ENCODE measurements at places on chromosomes 7 and 10.

DNA sequence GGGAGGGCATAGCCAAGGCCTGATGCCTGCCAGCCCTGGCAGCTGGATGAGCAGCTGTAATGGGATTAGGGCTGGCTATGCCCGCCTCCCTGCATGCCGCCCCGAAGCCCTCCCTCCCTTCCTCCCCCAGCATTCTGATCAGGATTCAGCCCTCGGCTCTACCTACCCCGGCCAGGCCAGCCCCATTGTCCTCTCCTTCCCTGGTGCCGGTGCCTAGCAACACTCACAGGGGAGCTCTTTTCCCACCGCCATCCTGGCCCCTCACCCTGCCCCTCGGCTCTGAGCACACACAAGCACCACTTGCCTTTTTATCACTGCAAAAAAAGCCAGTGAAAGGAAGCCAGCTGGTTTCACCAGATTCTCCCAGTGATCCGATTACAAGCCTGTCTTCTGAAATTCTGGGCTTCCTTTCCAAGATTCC is 9.0 kb upstream of the ADCYAP1R1 start:
- no peaks in the 10 kb centered on the region for H3K4me1 ChIP-seq
- no peaks in the 10 kb centered on the region for H3K36me3 ChIP-seq
- DNase-seq: no peak

DNA sequence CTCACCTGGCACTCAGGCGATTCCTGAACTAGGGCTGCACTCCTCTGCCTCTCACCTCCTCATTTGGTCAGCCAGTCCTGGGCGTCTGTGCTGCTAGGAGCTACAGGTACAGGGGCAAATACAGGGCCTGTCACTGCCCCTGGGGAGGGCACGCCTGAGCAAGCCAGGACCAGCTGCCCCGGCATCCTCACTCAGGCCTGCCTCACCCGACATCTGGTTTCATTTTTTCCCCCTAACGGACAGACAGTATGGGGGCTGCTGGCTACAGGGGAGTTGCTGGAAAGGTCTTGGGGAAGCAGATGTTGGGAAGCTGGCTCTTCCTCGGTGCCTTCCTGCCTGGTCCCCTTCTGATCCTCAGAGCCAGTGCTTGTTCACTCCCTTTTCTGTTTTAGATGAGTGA is 77.3 kb upstream of the PPIF start:
- DNase-seq: no peak
- H3K4me3 ChIP-seq: peak overlapping the region; percentile 7
- H3K4me1 ChIP-seq: peaks cover 71% of the 10 kb centered on the region
- peak overlapping the region; percentile 47 for H3K27ac ChIP-seq

DNA sequence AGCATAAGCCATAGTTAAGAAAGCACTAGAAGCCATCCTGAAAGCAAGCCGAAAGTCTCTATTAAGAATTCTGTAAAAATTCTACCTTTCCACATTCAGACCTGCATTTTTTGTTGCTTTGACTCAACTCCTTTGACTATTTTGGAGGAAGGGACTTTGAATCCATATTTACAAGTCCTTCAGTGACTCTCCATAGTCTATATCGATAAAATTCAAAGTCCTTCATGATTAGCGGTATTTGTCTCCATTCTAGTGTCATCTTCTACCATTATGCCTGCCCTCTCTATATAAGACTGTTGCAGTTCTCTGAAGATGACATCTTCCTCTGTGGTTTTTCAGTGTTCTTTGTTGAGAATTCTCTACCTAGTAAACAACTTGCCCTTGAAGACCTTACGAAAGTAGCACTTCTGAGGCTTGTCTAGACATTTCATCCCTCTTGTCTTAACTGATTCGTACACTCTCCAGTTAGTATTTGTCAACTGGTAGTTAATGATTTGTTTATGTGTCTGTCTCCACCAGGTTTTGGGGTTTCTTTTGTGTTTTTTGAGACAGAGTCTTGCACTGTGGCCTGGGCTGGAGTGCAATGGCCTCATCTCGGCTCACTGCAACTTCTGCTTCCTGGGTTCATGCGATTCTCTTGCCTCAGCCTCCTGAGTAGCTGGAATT is 1.7 kb downstream of the CCSER2 start:
- peak overlapping the region; percentile 92 for H3K4me3 ChIP-seq
- DNase-seq: no peak
- H3K27me3 ChIP-seq: no peaks in the 10 kb centered on the region
- peaks cover 4% of the 10 kb centered on the region for H3K36me3 ChIP-seq
- peaks cover 44% of the 10 kb centered on the region for H3K4me1 ChIP-seq

- H3K4me1 ChIP-seq: peaks cover 46% of the 10 kb centered on the region
- no peak overlapping the region for H3K4me3 ChIP-seq
- no peak for DNase-seq
Observed at GRCh38 chr10:11446133-11446532, 165.3 kb downstream of the USP6NL start.

- no peaks in the 10 kb centered on the region for H3K36me3 ChIP-seq
- no peaks in the 10 kb centered on the region for H3K4me1 ChIP-seq
- DNase-seq: no peak
- no peaks in the 10 kb centered on the region for H3K27me3 ChIP-seq
- no peak overlapping the region for H3K27ac ChIP-seq
Observed at GRCh38 chr7:143850682-143851081, 51.3 kb downstream of the TCAF1 start.

GRCh38 chr7:74606909-74607510 is 50.5 kb upstream of the GTF2I start:
- H3K4me3 ChIP-seq: peak overlapping the region; percentile 74
- no peak overlapping the region for H3K27ac ChIP-seq
- no peak for DNase-seq

GRCh38 chr7:123876557-123877256 is 31.7 kb downstream of the HYAL4 start:
- peaks cover 4% of the 10 kb centered on the region for H3K27me3 ChIP-seq
- no peak overlapping the region for H3K27ac ChIP-seq
- H3K4me1 ChIP-seq: no peaks in the 10 kb centered on the region
- no peaks in the 10 kb centered on the region for H3K36me3 ChIP-seq
- H3K4me3 ChIP-seq: no peak overlapping the region

DNA sequence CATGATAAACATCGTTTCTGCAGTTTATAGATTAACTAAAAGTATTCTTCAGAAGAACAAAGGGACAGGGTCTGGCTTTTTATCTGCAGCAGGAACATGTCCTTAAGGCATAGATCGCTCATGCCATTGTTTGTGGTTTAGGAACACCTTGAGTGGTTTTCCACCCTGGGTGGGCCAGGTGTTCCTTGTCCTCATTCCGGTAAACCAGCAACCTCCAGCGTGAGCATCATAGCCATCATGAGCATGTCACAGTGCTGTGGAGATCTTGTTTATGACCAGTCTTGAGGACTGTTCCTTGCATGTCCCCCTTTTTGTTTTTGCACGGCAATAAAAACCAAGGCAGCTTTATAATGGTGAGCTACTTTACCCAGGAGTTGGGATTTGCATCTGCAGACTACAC is 33.9 kb downstream of the STOX1 start:
- H3K4me3 ChIP-seq: no peak overlapping the region
- no peaks in the 10 kb centered on the region for H3K27me3 ChIP-seq
- no peak for DNase-seq
- H3K4me1 ChIP-seq: no peaks in the 10 kb centered on the region
- H3K36me3 ChIP-seq: no peaks in the 10 kb centered on the region

DNA sequence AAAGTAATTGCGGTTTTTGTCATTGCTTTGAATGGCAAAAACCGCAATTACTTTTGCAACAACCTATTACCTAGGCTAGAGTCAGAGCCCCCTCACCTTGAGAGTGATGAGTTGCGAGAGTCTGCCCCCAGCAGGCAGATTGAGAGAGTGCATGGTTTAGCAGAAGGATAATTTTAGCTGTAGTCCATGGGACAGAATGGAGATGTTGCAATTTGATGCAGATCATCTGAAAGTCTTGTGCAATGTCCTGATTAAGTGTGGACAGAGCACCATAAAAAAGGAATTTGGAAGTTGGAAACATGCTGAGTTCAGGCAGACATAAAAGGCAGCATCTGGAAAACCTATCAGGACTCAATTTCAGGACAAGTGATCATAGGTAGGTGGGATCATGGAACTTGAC is 48.7 kb downstream of the GPR141 start:
- H3K36me3 ChIP-seq: no peaks in the 10 kb centered on the region
- no peak overlapping the region for H3K27ac ChIP-seq
- no peak overlapping the region for H3K4me3 ChIP-seq
- no peak for DNase-seq
- peaks cover 10% of the 10 kb centered on the region for H3K27me3 ChIP-seq
- H3K4me1 ChIP-seq: peaks cover 2% of the 10 kb centered on the region

DNA sequence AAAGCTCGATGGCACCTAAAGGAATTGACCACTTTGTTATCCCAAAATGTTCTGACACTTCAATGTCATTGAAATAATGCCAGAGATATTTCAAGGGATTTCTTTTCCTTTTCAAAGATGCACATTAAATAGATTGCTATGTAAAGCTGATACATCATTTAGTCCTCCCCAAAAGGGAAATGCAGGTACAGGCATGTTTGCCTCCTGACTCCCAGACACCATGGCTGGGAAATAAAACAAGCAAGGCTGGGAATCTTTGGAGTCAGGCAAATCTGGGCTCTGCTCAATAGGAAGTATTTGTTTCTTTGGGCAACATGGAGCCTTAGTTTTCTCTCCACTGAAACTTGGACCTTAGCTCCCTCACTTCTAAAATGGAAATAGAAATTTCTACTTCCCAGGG is 230.8 kb upstream of the LRRTM3 start:
- no peak overlapping the region for H3K4me3 ChIP-seq
- H3K27ac ChIP-seq: no peak overlapping the region
- no peaks in the 10 kb centered on the region for H3K27me3 ChIP-seq
- H3K4me1 ChIP-seq: no peaks in the 10 kb centered on the region
- no peak for DNase-seq

GRCh38 chr10:78063236-78063635 is 29.6 kb downstream of the RPS24 start:
- DNase-seq: no peak
- H3K4me3 ChIP-seq: no peak overlapping the region
- H3K27ac ChIP-seq: no peak overlapping the region

GRCh38 chr10:127245456-127245855 is 49.1 kb upstream of the INSYN2A start:
- DNase-seq: no peak
- no peak overlapping the region for H3K4me3 ChIP-seq
- H3K27ac ChIP-seq: no peak overlapping the region
- H3K36me3 ChIP-seq: no peaks in the 10 kb centered on the region
- no peaks in the 10 kb centered on the region for H3K27me3 ChIP-seq

DNA sequence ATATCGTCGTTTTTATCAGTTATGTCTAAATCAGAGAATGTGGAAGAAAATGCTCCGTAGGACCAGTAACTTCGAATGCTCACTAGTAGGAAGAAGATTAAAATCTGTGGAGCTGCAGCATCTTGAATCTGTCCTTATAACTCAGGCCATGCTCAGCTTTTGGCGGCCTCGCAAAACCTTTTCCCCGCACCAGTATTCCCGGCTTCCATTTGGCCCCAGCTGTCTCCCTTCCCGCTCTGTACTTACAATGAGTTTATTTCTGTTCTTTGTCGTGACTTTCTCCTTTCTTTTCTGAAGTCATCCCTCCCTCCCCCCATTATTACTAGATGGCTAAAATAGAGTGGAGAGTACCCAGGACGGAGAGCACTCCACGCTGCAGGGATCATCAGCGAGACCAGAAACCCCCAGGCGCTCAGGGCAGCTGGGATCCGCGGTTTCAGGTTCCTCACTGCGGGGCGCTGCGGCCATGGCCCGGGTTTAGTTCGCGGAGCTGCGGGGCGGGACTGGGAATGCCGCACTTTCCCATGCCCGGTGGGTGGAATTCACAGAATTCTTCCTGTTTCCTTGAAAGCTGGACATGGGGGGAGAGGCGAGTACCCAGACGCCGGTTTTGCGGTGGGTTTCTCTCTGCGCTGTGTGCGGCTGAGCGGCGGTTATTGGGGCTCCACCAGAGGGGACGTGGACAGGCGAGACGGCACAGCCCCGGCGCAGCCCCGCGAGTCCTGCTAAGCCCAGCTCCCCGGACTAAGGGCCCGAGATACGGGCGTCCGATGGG is 183.5 kb downstream of the POM121L12 start:
- DNase-seq: no peak
- H3K4me1 ChIP-seq: no peaks in the 10 kb centered on the region
- H3K4me3 ChIP-seq: no peak overlapping the region
- H3K27me3 ChIP-seq: no peaks in the 10 kb centered on the region
- H3K27ac ChIP-seq: no peak overlapping the region

GRCh38 chr7:143025371-143025770 is 1.6 kb downstream of the OR9A2 start:
- no peak overlapping the region for H3K4me3 ChIP-seq
- no peak for DNase-seq
- H3K36me3 ChIP-seq: no peaks in the 10 kb centered on the region
- no peak overlapping the region for H3K27ac ChIP-seq

- no peaks in the 10 kb centered on the region for H3K4me1 ChIP-seq
- H3K4me3 ChIP-seq: no peak overlapping the region
- H3K36me3 ChIP-seq: no peaks in the 10 kb centered on the region
- no peaks in the 10 kb centered on the region for H3K27me3 ChIP-seq
- DNase-seq: no peak
Observed at GRCh38 chr10:131692176-131692575, 208.6 kb upstream of the PPP2R2D start.

DNA sequence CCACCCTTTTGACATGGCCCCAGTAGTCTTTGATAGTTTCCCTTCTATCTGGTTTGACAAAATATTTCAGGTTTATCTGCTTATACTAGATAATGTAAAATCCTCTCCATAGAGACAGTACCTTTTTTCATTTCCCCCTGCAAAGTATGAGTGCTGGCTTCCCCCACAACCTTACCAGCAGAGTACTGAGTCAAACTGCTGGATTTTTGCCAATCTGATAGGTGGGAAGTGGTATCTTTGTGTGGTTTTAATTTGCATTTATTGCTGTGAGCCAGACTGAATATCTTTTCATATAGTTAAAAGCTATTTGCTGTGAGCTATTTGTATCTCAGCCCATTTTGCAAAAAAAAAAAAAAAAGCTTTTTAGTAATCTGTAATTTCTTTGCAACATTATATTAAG is 32.1 kb upstream of the HECTD2 start:
- H3K4me3 ChIP-seq: no peak overlapping the region
- H3K36me3 ChIP-seq: no peaks in the 10 kb centered on the region
- H3K27ac ChIP-seq: no peak overlapping the region
- no peaks in the 10 kb centered on the region for H3K4me1 ChIP-seq
- DNase-seq: no peak

- no peaks in the 10 kb centered on the region for H3K36me3 ChIP-seq
- no peak for DNase-seq
- H3K4me3 ChIP-seq: no peak overlapping the region
- no peaks in the 10 kb centered on the region for H3K4me1 ChIP-seq
- peaks cover 7% of the 10 kb centered on the region for H3K27me3 ChIP-seq
- H3K27ac ChIP-seq: no peak overlapping the region
Observed at GRCh38 chr10:124892031-124892430, 49.9 kb upstream of the ZRANB1 start.

GRCh38 chr10:64501807-64502206 is 980.6 kb downstream of the REEP3 start:
- no peak overlapping the region for H3K27ac ChIP-seq
- no peak overlapping the region for H3K4me3 ChIP-seq
- no peak for DNase-seq
- no peaks in the 10 kb centered on the region for H3K36me3 ChIP-seq
- H3K4me1 ChIP-seq: no peaks in the 10 kb centered on the region
- H3K27me3 ChIP-seq: no peaks in the 10 kb centered on the region
